Left forelimb (tissue), 1 donor: ENCODE measurements at places on chromosomes 1 and 21.

- no peak for DNase-seq
These were observed 100.5 kb downstream of the PKN2 start for GRCh38 chr1:88784551-88784950.

DNA sequence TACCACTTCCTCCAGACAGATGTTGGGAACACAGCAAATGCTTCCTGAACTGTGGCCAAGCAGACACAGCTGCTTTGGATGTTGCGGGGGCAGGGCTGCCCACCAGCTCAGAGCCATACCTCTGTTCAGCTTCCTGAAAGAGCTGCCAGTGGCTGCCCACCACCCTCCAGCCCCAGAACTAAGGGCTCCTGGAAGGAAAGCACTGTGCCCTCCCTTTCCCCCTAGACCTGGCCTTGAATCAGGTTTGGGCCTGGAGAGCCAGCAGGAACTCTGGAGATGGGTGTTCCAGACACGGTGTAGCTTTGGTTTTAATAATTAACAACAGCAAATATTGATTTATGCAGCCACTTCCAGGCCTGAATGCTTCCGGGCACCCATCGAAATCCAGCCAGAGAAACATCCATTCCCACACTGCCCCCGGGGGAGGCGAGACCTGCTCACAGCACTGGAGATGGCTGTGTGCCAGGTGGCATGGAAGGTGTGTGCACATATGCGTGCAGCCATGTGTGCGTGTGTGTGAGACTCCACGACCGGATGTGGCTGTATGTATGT is 45.7 kb downstream of the RAP1GAP start:
- DNase-seq: no peak

DNA sequence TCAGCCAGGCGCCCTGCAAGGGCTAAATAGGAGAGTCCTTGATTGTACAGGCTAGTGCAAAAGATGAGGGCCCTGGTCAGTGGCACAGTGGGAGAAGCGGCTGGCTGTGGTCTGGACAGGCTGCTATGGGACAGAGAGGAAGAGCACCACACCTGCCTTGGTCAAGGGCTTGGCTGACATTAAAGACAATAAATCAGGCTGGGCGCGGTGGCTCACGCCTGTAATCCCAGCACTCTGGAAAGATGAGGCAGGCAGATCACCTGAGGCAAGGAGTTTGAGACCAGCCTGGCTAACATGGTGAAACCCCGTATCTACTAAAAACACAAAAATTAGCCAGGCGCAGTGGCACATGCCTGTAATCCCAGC is 62.9 kb downstream of the NID1 start:
- no peak for DNase-seq

DNA sequence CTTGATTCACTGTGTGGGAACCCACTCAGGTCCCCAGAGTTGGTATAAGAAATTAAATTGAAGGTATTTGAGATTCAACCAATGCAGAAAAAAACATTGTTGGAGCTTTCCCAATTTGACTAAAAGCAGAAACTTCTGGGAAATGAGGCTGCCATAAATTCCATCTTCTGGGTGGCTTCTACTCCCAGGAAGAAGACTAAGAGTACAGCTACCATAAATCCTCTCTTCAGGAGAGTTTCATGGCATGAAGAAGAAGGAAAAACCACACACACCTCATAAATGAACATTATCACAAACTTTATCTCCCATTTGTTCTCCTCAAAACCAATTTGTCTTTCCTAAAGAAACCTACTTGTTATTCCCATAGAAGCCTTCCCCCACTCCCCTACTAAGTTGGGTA is 283.9 kb downstream of the DPYD start:
- DNase-seq: no peak

- no peak for DNase-seq
These were observed 19.3 kb downstream of the HS2ST1 start for GRCh38 chr1:86933562-86934377.

- DNase-seq: no peak
These were observed 25.8 kb upstream of the PIGC start for GRCh38 chr1:172469717-172470116.

DNA sequence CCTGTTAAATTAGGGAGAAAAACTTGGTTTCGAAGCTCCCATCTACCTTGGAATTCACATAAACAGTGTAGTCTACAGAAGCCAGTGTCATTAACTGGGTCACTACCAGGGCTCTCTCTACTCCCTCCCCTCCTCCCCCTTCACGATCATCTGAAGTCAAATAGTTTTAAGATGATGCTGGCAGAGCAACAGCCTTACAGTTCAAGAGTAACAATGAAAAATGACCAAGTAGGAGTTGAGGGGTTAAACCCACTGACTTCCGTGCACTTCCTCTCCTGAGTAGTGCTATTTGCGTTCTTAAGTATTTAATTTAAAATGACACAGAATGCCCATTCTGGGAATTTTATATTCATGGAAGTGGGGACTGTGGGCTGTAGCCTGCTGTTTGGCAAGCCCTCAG is 236.9 kb downstream of the SIPA1L2 start:
- no peak for DNase-seq

- no peak for DNase-seq
These were observed 308.9 kb upstream of the LRRC7 start for GRCh38 chr1:69258842-69259241.

DNA sequence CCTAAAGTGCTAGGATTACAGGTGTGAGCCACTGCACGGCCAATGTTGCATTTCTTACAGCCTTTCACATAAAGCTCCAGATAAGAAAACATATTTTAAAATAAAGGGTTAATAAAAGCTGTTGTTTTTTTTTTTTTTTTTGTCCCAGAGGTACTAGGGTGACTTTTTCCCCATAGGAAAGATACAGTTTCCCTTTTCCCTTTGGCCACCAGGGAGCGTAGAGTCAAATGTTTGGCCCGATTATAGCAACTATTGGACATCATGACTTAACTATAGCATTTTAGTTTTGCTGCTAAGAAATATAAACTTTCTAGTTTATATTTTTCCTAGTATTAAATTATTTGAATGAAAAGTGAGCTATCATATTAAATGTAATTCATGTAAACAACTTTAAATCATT is 31.4 kb downstream of the GRIK3 start:
- DNase-seq: no peak

- DNase-seq: no peak
These were observed 137.3 kb downstream of the NAV1 start for GRCh38 chr1:201676197-201676596.

DNA sequence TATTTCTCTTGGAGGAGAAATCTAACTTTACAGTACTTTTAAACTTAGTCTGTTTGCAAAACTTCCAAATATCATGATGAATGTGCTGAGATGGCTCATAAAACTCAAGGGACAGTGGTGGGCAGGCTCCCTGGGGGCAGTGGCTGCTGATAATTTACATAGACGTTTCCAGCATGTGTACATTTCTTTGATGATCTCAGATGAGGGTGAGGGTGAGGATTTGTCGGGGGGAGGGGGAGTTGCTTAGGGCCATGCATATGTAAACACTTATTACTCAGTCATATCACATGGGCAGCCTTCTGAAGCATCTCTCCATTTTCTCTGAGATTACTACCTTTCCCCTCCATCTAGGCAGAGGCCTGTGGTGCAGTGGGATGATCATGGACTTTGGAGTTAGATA is 152.9 kb upstream of the HMGB4 start:
- no peak for DNase-seq

GRCh38 chr1:206723462-206723804 is 38.7 kb downstream of the MAPKAPK2 start:
- DNase-seq: peak; percentile 51

- no peak for DNase-seq
These were observed 306.2 kb downstream of the TTLL7 start for GRCh38 chr1:83692524-83693381.

DNA sequence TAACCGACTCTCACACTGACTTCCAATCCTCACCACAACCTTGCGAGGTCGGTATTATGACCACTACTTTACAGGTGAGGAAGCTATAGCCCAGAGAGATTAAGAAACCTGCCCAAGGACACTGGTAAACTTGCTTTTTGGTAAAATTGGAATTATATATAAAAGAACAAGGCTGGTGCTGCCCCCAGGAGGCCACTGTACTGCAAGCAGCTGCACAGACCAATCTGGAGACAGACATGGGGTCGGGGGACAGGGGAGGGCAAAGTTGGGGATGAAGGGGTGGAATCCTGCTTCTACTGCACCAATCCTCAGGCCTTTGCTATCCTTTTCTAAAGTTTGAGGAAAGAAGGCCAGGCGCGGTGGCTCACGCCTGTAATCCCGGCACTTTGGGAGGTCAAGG is 280.8 kb downstream of the SPATA17 start:
- DNase-seq: no peak

DNA sequence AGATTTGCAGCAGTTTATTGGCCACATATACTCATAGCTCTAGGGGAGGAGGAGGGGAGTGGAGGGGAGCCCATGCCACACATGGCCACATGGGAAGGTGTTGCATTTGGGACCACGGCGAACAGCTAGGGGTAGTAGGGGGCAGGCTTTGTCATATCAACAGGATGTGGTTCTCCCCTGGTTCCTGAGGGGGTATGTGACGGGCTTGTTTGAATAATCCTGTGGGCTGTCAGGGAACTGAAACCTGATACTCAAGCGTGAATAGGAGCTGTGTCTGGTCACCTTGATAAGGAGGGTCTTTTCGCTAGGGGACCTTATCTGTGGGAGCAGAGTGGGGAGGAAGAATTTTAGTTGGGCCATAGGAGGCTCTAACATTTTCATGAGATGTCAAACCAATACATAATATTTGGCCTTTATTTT is 264.7 kb downstream of the CTH start:
- no peak for DNase-seq

- no peak for DNase-seq
These were observed 84.7 kb downstream of the NOTCH2 start for GRCh38 chr1:119984771-119985170.

DNA sequence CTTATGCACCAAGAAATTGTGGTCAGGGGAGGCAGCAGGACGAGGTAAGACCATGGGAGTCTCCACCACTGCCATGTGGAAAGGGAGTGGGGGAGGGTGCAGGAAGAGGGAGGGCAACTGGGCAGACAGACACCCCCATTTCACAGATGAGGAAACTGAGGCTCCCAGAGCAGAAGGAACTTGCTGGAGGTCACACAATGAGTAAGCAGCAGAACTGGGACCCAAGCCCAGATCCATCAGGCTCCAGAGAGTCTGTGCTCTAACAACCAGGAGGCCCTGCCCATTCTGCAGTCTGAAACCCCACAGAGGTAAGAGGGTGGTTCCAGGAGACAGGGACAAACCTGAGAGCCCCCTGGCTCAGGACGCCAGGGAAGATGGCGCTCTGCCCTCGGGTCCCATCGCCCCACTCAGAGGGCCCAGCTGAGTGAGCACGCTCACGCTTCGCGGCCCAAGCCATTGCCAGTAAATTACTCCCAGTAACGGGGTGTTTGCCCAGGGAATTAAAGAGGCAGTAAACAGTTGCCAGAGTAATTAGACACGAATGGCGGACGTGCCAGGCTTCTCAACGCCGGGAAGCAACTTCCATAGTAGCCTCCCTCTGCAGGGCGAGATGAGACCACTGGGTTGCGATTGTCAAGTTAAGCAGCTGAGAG is 59.2 kb downstream of the MATN1 start:
- DNase-seq: no peak
